ENCODE measurements at places on chromosomes 16 and 17.

DNA sequence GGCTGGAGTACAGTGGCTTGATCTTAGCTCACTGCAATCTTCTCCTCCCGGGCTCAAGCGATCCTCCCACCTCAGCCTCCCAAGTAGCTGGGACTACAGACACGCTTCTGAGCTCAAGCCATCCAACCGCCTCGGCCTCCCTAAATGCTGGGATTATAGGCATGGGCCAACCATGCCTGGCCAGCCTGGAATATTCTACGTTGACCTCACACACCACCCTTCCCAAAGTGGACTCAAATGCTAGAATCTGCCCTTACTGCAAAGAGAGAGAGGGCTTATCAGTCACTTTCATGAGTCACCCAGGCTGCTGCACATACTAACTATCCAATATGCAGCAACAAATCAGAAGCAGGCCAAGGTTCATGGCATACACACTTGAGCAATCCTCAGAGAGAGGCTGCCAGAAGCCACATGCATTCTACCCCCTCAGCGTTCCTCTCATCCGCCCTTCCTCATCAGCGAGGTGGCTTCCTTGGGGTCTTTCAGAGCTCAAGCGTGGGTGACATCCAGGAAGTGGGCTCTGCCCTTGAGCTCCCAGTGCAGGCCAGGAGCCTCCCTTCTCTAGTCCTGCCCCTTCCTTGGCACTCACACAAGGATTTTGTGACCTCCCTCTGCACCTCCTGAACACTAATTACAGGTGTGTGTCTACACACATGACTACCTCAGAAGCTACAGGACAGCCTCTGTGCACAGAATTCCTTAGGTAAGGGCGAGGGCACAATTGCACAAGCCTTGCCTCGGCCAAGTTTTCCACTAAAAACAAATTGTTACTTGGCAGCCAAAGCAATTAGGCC lies 24.8 kb upstream of the SIAH1 start:
- DNase-seq: peak; percentile 91

GRCh38 chr17:49815761-49816281 lies 27.3 kb downstream of the KAT7 start:
- DNase-seq: no peak

- DNase-seq: peak; percentile 54
Observed at GRCh38 chr17:7956228-7956965, 24.4 kb downstream of the CNTROB start.

- DNase-seq: peak; percentile 84
Observed at GRCh38 chr16:89602273-89602951, 11.0 kb upstream of the DPEP1 start.

DNA sequence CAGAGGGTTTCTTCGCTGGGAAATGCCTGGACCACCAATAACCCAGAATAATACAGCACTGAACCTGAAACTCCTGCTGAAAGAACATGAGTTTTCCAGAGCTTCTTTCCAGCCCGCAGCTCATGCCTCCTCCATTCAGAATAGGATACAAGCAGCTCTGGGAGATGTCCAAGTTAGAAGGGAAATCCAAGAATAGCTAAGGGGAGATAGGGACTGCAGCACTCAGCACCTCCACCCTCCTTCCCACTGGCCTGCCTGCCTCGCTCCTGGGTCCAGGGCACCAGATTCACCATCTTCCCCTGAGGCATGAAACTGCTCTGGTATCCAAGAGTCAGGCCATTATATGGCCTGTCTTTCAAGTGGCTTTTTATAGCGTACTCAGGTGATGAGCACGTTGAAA lies 4.1 kb downstream of the KRT31 start:
- DNase-seq: no peak

- no peak for DNase-seq
Observed at GRCh38 chr16:74626741-74627416, 20.0 kb upstream of the GLG1 start.

GRCh38 chr17:2138318-2138717 lies 83.4 kb downstream of the HIC1 start:
- DNase-seq: no peak

DNA sequence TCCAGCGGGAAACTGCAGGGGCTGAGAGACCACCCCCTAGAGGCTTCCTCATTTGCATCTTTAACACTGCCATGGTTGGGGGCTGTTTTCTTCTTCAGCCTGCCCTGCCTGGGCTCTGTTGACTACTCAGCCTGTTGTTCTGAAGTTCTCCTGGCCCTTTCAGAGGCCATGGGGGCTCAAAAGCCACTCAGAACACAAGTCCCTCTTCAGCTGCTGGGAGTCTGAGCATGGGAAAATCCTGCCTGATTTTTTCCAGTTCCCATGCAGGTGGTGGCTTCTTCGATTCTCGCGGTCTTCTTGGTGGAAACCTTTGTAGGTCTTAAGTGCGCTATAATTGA lies 36.3 kb downstream of the PLCG2 start:
- DNase-seq: no peak

GRCh38 chr17:310111-311010 lies 42.2 kb downstream of the RPH3AL start:
- DNase-seq: no peak

DNA sequence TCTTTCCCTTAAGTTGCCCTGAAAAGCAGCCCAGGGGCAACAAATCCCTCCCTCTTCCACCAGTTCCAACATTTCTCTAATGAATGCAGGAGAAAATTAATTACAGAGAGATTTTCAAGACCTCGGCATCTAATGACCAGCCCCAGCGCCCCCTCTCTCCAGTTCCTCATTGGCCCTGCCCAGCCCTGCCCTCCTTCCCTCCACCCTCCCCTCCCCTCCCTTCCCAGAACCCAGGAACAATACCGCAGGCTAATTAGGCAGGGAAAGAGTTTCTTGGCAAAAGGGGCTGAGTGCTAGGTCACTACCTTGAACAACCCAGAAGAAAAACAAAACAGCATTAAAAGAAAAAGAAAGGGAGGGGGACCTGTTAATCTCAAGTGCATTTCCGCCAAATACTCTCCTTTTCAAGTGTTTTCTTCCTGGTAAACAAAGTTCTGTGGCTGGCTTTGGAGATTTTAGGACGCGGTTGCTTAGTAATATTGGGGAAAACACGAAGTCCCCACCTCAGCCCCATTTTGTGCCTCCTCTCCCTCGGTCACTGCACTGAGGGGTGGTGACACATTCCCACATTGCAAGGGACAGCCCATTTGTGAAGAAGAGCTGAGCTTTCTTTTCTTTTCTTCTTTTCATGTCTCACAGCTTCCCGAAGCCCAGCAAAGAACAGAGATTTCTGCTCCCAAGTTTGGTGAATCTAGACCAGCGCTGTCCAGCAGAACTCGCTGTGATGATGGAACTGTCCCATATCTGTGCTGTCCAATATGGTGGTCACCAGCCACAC lies 215.4 kb downstream of the SOX9 start:
- DNase-seq: no peak

GRCh38 chr17:60091908-60092331 lies 13.2 kb upstream of the HEATR6 start:
- no peak for DNase-seq

DNA sequence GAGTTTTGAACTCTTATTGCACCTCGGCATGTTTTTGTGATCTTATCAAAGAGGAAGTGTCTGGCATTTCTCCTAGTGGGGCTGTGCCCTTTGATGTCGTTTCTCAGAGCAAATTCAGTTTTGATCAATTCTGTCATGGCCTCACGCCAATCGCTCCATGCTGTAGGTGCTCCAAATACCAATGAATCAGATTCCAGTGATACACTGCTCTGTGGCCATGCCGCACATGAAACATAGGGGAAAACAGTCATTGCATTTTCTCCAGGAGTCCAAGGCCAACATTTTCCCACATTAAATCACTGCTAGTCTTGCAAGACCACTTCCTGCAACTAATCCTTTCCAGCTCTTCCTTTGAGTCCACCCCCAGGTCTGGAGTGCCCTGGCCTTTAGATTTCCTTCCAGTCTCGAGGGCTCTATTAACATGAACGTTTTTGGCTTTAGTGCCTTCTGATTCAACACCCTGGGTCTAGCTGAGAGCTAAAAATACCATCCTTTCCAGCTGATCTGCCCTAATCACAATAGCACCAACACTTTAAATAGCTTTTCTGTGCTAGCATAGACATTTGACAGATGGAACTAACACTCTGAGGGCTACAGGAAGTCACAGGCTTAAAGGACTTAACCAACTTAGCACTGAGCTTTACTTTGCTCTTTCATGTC lies 18.2 kb upstream of the RASL10B start:
- DNase-seq: peak; percentile 95

- no peak for DNase-seq
Observed at GRCh38 chr16:56048425-56049105, 142.7 kb upstream of the GNAO1 start.

DNA sequence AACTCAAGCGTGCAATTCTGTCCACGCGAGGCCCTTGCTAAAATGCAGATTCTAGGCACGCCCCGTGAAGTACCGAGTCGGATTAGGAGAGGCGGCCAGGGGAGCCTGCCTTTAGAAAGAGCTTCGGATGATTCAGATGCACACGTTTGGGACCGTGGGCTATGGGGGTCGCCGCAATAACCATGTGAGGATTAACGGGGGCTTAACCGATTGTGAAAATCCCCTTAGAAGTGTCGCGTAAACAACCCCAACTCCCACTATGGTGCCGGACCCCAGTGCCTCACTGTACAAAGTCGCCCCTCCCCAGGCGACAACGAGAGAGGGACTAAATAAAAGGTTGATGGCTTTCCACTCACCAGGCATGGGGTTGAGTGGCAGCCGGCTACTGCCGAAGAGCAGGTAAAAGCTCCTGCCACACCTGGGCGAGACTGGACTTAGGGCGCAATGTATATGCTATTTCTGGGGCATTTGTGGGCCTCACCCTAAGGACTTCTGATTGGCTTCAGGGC lies 635 bp upstream of the SP2 start:
- DNase-seq: no peak

- DNase-seq: no peak
Observed at GRCh38 chr17:81380666-81381518, 14.4 kb upstream of the BAHCC1 start.

- DNase-seq: no peak
Observed at GRCh38 chr17:40535924-40536294, 29.4 kb downstream of the CCR7 start.

DNA sequence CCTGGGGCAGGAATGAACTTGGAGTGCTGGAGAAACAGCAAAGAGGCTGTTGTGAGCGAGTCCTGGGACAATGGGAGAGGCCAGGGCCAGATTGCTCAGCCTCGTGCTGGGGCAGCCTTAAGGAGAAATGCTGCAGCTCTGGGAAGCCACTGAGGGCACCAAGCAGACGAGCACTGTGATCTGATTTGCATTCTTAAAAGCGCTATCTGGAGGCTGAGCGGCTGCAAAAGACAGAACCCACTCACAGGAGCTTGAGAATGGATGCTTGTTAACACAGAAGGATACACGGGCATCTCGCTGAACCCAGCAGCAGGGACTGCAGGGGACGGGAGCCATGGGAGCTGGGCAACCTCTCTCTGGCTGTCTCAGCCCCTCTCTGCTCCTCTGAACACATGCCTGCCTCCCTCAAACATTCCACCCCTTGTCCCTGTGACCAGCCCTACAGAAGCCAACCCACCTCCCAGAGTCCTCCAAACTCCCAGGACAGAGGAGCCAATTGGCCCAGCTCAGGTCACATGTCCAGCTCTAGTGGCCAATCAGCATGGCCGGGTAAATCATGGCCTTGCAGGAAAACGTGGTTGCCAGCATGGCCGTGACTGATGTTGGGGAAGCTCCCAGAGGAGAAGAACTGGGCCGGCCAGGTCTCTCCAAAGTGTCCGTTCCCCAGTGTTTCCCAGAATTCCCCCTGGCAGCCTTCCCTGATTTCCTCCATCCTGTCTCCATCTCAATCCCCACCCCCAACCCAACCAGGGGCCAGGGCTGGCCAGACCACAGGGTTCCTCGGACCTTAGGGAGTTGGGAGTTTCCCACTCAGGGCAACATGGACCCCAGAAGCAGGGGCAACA lies 60.3 kb downstream of the GSG1L start:
- DNase-seq: no peak

DNA sequence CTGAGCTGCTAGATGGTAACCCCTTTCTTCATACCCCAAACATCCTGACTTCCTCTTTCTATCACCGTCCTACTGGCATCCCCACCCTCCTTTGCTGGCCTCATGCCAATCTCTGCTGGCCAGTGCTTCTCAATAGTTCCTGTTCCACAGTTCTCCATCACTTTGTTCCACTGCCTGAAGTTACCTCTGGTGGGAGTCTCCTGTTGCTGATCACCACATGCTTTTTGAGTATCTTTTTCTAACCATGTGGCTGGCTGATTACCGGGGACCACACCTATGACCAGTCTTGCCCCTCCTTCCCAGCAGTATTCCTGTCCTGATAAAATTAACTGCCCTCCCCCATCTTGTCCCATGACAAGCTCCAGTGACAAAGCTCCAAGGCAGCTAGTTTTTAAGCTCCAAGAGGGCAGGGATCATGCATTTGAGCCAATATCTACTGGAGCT lies 380.4 kb upstream of the CCL2 start:
- DNase-seq: no peak

GRCh38 chr17:40026816-40027613 lies 11.8 kb downstream of the CSF3 start:
- peak; percentile 72 for DNase-seq

- no peak for DNase-seq
Observed at GRCh38 chr17:41419716-41420115, 4.7 kb downstream of the KRT37 start.

DNA sequence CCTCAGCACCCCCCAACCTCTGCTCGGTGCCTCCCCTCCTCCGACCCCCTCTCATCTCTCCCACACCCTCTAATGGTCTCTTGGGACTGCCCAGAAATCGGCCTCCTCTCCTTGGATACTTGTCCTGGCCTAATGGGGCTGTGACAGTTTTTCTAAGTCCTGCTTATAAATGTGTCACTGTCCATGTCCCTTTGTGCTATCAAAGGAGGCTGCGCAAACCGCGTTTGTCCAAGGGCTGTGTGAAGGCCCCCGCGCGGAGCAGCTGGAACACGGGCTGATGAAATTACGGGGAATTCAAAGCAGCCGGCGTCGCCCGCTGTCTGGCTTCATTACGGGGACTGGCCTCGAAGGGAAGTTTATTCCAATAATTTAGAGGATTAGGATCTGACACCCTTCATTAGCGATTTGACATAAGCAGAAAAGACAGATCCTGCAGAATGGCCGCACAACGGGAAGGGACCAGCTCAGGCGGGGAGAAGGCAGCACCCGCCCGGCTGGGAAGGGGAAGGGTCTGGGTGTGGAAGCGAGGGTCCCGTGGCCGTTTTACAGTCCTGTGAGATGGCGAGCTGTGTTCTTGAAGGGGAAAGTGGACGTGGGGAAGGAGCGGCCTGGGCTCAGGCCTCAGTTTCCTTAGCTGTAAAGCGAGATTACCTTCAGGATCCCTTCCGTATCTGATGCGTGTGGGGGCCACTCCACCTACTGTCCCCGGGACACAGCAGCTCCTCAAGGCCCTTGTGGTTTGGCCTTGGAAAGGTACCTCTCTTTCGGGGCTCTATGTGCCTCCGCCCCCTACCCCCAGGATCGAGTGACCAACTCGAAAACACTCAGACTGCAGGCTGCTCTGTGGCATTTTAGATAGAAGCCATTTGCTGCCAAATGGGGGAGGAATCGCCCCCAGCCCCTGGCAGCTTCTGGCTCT lies 1.6 kb upstream of the WFIKKN2 start:
- DNase-seq: no peak

- DNase-seq: peak; percentile 77
Observed at GRCh38 chr17:80261159-80261894, 675 bp downstream of the RNF213 start.

- peak; percentile 70 for DNase-seq
Observed at GRCh38 chr17:40038882-40039513, 15.2 kb downstream of the MED24 start.

GRCh38 chr16:60605176-60605575 lies 1431.1 kb downstream of the CDH8 start:
- DNase-seq: no peak

GRCh38 chr17:66662496-66662895 lies 172.4 kb upstream of the CACNG5 start:
- DNase-seq: no peak

Measured in fibroblast of skin of right biceps (primary cell).